ENCODE measurements at places on chromosomes 11 and 22.
A peak's percentile ranks its signal among the peaks of the same experiment; 100 is the strongest.

DNA sequence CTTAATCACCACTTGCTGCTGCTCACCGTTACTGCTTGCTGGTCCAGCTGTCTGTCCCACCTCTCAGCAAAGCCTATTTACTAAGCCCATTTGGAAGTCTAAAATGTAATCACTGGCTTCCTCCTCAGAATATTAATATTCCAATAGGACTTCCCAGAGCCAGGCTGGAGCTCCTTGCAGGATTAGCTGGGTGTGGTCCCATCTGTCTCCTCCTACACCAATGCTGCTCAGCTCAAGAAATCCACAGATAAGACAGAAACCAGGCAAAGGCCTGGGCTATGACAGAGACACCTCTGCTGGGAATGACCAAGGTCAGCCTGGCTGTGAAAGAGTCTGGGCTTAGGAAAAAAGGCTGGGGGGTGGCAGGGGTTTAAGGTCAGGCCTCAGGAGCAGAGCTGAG is 317.8 kb downstream of the BUD13 start:
- no peak overlapping the region for H3K27ac ChIP-seq
- H3K27me3 ChIP-seq: no peaks in the 10 kb centered on the region
- no peak for DNase-seq
- H3K4me3 ChIP-seq: no peak overlapping the region
- H3K36me3 ChIP-seq: no peaks in the 10 kb centered on the region

- H3K4me3 ChIP-seq: no peak overlapping the region
- H3K27ac ChIP-seq: no peak overlapping the region
- DNase-seq: no peak
- H3K27me3 ChIP-seq: no peaks in the 10 kb centered on the region
- H3K4me1 ChIP-seq: peaks cover 23% of the 10 kb centered on the region
Observed at GRCh38 chr11:88301488-88302140, 35.9 kb downstream of the CTSC start.

DNA sequence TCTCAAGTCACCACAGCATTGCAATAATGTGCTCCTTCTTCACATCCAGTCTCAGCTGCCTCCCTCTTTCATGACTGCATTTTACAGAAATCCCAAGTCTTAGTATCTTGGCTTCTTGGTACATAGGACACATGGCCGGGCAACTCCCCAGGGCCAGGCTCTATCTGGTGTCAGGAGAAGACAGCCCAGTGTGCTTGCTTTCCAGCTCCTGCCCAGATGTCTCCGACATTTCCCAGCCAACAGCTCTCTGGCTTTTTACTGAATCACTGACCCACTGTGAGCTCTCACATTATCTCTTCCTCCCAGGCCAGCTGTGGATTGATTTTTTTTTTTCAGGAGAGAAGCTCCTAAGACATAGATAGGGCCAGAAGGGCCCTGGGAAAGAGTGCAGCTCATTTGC is 346.0 kb upstream of the C11orf87 start:
- DNase-seq: peak; percentile 25
- H3K27ac ChIP-seq: no peak overlapping the region
- H3K36me3 ChIP-seq: no peaks in the 10 kb centered on the region
- no peaks in the 10 kb centered on the region for H3K27me3 ChIP-seq

DNA sequence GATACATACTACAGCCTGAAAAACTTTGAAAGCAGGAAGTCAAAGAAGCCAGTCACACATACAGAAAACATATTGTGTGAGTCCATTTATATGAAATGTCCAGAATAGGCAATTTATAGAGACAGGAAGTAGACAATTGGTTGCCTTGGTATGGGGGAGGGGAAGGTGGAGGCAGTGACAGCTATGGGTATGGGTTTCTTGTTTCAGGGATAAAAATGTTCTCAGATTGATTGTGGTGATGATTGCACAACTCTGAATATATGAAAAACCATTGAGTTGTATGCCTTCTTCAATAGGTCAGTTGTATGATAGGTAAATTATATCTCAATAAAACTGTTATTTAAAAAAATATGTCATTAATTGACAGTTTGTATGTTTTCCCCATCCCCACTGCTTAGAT is 137.6 kb downstream of the SNX19 start:
- no peaks in the 10 kb centered on the region for H3K36me3 ChIP-seq
- no peak for DNase-seq
- no peak overlapping the region for H3K4me3 ChIP-seq
- H3K4me1 ChIP-seq: peaks cover 12% of the 10 kb centered on the region
- no peaks in the 10 kb centered on the region for H3K27me3 ChIP-seq

DNA sequence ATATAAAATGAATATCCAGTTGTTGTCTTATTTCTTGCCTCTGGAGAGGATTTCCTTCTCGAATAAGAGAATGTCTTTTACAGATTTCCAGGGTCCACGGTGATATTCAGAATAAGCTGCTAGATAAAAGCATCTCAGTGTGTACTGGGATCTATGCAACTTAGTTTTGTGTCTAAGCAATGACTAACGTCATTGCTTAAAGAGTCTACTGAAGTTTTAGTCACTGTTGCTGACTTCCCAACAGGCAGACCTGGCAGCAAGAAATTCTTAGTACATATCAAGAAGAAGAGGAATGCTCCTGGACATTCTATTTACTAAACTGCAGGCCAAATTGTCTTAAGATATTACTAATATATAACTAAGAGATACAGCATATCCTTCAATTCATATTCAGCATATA is 70.3 kb downstream of the SOX6 start:
- no peak for DNase-seq
- H3K4me1 ChIP-seq: no peaks in the 10 kb centered on the region
- no peak overlapping the region for H3K27ac ChIP-seq
- no peaks in the 10 kb centered on the region for H3K36me3 ChIP-seq
- H3K27me3 ChIP-seq: no peaks in the 10 kb centered on the region

- H3K36me3 ChIP-seq: no peaks in the 10 kb centered on the region
- no peak for DNase-seq
- peaks cover 3% of the 10 kb centered on the region for H3K4me1 ChIP-seq
- H3K27me3 ChIP-seq: no peaks in the 10 kb centered on the region
- peak overlapping the region; percentile 84 for H3K4me3 ChIP-seq
Observed at GRCh38 chr11:85628771-85629341, 463 bp downstream of the TMEM126B start.

Measured in testis (tissue), 5 donors.